ENCODE measurements at places on chromosomes 2 and 18.
A peak's percentile ranks its signal among the peaks of the same experiment; 100 is the strongest.

- DNase-seq: peak; percentile 54
These were observed 42.5 kb downstream of the LRRC30 start for GRCh38 chr18:7273301-7273921.

DNA sequence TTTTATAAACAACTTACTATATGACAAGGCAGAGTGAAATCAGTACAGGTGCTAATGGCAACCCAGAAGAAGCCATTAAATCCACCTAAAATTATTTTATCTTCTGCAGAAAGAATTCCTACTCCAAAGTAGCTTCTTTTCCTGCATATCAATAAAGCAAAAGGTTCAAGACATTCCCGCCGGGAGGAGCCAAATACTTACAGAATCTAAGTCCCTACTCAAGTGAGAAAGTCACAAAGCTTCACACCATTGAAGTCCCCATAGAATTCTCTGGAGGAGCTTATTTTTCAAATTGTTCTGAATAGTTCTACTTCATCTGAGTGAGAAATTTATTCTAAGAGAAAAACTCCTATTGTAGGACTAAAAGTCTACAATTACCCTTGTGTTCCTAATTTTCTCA, 233.7 kb upstream of the HNRNPA3 start:
- no peak for DNase-seq

DNA sequence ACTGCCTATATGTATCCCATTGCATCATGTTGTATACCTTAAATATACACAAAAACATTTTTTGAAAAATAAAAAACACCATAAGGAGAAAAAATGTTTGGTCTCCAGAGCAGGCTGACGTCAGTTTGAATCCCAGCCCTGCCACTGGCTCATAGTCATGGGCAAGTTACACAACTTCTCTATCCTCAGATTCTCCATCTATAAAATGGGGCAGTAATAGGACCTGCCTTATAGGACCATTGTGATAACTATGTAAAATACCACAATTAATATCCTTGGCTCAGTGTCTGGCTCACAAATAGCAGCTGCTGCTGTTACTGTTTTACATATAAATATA, 135.6 kb downstream of the SMAD7 start:
- no peak for DNase-seq

DNA sequence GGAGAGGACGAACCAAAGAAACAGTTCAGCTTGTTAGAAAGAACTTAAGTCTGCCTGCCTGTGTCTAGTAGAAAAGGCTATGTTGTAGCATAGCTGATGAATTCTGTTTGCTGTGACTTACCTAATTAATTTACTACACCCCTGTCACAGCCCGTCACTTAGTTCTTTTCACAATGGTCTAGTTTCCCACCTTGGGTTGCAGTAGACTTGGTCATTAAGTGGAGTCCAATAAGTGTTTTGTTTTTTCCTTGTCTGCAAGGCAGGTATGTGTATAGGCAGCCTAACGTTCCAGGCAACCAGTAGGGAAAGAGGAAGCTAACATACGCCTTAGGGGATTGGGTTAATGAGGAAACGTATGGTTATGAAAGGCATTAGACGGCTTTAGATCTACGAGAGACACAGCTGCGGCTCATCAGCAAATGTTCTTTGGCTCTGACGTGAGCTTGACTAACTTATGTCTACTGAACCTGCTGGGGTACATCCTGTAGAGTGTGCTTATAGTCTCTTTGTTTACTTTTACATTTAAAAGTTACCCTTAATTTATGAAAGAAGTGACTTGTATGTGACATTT, 180.1 kb downstream of the PRPF40A start:
- DNase-seq: peak; percentile 64

- DNase-seq: no peak
These were observed 326.3 kb upstream of the MYT1L start for GRCh38 chr2:2657121-2657962.

GRCh38 chr18:62523631-62524439, 1.0 kb downstream of the ZCCHC2 start:
- peak; percentile 30 for DNase-seq

DNA sequence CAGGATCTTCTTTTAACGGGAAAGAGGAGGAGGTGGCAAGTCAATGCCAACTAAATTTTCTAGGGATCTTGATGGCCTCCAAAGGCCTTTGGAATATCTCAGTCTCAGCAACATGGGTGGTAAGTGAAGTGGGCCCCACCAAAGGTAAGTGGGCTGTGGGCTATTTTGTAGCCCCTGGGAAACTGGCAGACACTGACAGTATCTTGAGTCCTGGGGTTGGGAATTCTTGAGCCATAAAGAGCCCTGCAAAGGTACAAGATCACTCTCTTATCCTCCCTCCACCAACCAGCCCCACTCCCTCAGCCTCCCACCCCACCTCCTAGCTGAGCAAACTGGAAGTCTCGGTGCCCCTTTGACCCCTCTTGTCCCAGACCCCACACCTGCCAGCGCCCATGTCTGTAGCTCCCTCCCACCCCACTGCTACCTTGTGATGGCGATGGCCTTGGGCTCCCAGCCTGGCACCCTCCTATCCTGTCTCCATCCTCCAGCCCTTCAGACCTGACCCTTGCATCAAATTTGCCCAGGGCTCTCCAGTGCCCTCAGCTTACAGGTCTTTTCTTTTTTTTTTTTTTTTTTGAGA, 8.5 kb downstream of the ATP6V1B1 start:
- DNase-seq: no peak

DNA sequence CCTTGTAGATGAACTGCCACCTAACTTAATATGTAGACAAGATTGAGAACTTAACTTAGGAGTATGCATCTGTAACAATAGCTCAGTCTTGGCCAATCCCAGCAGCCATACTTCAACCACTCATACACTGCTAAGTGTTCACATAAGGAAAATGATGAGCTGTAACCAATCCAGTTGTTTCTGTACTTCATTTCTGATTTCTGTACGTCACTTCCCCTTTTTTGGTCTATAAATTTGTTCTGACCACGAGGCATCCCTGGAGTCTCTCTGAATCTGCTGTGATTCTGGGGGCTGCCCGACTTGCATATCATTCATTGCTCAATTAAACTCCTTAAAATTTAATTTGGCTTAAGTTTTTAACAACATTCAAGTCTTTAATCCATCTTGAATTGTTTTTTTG, 6.4 kb downstream of the SH3YL1 start:
- DNase-seq: no peak

GRCh38 chr2:67938053-67938452, 124.8 kb downstream of the C1D start:
- no peak for DNase-seq

- DNase-seq: no peak
These were observed 33.0 kb upstream of the METTL21A start for GRCh38 chr2:207658156-207658555.

DNA sequence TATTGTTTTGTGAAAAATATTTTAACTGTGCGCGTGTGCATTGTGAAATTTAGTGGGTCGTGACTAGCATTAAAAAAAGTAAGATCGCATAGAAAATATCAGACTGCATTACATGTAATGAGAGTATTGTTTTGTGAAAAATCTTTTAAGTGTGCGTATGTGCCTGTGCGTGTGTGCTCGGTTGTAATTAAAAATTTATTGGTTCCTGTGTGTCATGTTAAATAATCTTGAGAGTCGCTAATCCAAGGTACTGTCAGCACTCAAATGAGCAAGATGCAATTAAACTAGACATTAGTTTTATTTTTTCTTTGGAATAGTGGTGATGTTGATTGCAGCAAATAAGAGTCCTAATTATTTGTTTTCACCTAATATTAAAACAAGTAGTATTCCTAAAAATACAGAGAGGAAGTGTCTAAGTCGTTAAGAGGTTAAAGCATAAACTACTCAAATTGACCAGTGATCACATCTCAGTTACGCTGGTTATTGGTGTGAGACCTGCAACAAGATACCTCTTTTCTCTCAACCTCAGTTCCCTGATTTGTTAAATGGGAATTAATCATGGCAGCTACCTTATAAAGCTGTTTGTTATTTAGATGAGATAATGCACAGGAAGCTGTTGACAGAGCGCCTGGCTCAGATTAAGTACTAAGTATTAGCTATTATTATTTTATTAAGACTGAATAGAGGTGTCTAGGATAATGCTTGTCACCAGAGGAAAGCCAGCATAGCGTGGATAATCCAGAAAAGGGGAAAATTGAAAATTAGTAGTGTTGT, 1.9 kb downstream of the ZDBF2 start:
- no peak for DNase-seq

GRCh38 chr2:25421820-25422411, 80.2 kb upstream of the DNMT3A start:
- DNase-seq: no peak

DNA sequence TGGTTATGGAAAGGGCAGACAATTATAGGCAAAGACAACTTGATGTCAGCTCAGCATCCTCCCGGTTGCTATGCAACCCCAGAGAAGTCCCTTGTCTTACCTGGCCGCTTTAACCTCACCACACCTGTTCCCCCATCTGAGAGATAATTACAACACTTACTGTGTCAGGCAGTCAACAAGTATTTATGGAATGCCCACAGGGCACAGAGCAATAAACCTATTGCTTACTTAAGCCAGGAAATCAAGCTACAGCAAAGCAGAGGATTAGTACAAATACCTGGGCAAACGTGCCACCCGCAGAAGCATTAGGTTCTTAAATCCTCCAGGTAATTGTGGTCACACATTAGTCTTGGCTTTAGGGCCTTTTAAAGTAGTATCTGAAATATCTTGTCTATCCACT, 320.4 kb upstream of the REV1 start:
- no peak for DNase-seq

Data from fibroblast of upper back skin (primary cell).